Fibroblast of the aortic adventitia (primary cell): ENCODE measurements at places on chromosomes 3 and 15.

- DNase-seq: no peak
Measured at GRCh38 chr3:53222183-53222901, 33.5 kb downstream of the TKT start.

DNA sequence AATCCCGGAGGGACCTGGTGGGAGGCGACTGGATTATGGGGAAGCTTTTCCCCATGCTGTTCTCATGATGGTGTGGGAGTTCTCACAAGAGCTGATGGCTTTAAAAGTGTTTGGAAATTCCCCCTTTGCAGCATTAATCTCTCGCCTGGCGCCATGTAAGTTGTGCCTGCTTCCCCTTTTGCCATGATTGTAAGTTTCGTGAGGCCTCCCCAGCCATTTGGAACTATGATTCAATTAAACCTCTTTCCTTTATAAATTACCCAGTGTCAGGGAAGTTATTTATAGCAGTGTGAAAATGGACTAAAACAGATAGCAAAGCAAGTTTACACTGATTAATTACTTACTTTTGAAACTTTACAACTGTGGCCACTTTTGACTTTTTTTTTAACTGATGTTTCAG, 10.6 kb upstream of the U2SURP start:
- DNase-seq: no peak

- DNase-seq: peak; percentile 59
Measured at GRCh38 chr3:174270841-174271240, 588.3 kb upstream of the NAALADL2 start.

DNA sequence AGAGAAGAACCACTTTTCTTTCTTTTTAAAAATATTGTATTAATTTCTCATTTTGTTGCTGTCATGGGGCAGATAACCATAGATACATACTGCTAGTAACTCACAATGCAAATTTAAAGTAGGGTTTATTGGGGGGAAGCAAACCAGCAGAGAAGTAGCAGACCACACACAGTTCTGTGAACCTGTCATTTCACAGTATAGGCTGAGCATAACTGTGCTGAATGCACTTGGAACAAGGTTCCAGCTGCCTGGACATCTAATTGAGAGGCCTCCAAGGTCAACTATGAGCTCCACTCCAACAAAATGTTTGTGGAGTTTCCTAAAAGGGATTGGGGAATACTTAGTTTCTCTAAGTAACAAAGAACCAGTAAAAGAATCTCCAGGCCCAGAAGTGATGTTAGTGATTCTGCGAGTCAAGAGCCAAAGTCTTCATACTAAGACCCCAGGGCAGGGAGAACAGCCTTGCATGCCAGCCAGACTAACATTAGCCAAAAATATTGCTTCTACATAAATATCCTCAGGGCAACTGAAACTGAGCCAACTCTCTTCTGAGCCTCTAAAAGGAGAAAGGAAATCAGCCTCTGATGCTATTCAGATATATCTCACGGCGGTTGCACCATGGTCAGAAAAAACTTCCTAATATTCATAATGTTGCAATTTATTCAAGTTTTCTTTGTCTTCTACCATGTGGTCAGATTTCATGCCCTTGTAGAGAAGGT, 856.4 kb upstream of the ALCAM start:
- peak; percentile 51 for DNase-seq

DNA sequence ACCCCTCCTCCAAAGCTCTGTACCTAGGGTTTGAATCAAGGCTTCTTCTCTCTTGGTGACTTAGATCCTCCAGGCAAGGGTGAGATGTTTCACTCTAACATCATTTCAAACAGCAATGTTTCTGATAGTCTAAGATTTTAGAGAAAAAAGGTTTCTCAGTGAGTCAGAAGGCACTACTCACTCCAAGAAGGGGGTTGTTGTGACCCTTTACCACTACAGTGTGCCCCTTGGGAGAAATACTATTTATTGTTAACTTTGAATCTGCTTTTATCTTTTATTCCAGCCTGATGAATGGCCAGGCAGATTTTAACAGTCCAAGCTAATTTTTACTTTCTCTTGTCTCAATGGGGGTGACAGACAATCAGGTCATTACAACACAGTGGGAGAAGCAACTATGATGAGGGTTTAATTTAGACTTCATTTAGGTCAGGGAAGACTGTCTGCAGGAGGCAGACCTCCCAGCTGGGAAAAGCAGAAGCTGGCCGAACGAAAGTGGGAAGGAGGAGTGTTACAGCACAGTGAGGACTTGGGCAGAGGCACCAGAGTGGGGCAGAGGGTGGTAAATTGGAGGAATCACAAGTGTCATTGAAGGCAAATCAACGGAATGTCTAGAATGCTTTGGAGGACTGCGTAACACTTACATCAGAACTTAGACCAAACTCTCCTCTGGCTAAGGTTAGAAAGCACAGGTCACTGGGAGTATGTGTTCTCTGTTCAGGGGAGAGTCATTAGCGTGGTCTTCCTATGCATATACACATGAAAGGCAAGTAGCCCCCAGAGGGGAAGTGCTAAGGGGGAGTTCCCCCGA, 21.2 kb downstream of the ZNF860 start:
- no peak for DNase-seq

GRCh38 chr3:73070675-73071575, 9.5 kb downstream of the EBLN2 start:
- DNase-seq: peak; percentile 87
